ENCODE measurements at places on chromosomes 1 and 21.

GRCh38 chr1:41322101-41322661 lies 39.1 kb upstream of the FOXO6 start:
- DNase-seq: no peak

DNA sequence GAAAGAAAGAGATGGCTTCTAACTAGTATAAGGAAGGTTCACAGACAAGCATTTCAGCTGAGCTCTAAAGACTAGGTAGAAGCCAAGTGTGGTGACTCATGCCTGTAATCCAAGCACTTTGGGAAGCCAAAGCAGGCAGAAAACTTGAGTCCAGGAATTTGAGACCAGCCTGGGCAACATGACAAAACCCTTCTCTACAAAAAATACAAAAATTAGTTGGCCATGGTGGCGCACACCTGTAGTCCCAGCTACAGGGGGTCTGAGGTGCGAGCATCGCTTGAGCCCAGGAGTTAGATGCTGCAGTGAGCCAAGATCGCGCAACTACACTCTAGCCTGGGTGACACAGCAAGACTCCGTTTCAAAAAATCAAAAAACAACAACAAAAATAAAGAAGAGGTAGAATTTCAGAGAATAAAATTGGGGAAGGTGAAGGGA lies 27.8 kb downstream of the FBXO42 start:
- DNase-seq: no peak

DNA sequence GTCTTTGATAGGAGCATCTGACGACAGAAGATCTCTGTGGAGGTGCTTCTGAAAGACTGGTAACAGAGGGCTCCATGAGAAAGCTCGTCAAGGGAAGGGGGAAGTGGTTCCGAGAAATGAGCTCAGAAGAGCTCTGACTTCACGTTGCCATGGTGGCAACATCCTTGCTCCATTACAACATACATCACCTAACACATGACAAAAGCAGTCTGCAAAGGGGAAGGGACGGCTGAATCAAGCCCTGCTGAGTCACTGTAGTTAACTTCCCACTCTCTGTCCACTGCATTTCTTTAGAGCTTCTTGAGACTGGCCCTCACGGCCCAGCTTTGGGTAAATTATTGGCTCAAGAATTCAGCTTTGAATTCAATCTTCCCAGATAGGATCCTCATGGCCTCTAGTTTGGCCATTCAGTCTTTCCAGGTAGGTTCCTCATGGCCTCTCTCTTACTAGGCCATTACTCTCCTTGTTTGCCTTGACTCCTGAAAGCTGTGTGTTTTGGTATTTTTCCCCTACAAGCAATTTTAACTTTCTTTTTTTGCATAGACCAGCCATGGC lies 88.0 kb upstream of the ZNF648 start:
- DNase-seq: no peak

DNA sequence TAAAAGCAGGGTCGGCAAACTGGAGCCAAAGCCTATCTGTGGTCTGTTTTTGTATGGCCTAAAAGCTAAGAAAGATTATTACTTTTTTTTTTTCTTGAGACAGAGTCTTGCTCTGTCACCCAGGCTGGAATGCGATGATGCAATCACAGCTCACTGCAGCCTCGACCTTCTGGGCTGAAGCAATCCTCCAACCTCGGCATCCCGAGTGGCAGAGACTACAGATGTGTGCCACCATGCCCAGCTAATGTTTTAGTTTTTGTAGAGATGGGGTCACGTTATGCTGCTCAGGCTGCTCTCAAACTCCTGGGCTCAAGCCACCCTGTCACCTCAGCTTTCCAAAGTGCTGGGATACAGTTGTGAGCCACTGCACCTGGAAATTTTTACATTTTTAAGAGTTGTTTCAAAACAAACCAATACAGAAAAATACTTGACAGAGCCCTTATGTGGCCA lies 6.5 kb upstream of the GLRX2 start:
- DNase-seq: no peak

GRCh38 chr1:91768786-91769725 lies 116.9 kb downstream of the TGFBR3 start:
- no peak for DNase-seq

DNA sequence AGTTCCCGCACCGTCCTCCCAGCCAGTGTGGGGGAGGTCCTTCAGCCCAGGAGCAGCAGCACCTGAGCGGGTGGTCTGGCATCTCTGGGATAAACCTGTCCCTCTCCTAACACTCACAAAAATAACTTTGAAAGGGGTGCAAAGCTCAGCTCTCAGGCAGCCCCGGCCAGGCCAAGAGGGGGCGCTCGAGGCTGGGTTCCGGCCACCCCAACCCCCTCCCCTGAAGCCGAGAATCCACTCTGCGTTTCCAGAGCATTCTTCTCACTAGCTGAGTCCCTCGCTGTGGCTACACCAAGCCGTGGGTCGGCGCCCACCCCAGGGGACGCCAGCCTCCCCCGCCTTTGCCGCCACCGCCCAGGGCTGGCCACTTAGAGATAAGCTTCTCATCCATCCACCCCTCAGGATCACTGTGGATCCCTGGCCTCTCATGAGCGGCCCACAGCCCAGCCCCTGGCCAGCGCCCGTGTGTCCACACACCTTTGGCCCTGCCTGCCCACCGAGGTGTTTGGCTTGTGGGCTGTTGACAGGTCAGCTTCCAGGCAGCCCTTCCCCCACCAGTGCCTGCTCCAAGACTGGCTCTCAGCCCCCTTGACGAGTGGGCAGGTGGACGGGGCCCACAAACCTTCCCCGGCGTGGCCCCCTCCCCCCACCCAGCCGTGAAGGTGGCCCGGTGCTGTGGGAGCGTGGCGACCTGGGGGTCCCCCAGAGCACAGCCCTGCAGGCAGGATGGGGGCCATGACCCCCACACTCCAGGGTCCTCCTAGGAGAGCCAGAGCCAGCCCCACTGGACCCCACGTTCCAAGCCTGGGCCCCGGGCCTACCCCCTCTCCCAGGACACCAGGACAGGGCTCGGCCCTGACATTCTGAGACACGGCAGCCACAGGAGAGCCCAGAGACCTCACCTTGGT lies 1.9 kb downstream of the FTCD start:
- DNase-seq: no peak

DNA sequence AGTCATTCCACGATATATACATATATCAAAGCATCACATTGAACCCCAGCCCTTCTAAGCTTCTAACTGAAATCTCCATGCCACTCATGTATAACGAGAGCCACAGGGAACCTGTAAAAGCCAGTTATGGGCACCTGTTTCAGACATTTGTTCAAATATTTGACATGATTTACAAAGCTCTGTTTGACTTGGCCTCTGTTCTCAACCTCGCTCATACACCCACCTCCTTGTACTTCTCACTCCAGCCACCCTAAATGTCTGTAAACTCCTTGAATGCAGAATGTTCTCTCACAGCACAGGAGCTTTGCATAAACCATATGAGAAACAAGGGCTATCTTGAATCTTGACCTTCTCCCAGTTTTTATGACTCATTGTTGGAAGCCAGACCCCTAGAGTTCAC lies 36.9 kb upstream of the CD2 start:
- no peak for DNase-seq

GRCh38 chr1:167764458-167765330 lies 42.9 kb downstream of the MPZL1 start:
- no peak for DNase-seq

DNA sequence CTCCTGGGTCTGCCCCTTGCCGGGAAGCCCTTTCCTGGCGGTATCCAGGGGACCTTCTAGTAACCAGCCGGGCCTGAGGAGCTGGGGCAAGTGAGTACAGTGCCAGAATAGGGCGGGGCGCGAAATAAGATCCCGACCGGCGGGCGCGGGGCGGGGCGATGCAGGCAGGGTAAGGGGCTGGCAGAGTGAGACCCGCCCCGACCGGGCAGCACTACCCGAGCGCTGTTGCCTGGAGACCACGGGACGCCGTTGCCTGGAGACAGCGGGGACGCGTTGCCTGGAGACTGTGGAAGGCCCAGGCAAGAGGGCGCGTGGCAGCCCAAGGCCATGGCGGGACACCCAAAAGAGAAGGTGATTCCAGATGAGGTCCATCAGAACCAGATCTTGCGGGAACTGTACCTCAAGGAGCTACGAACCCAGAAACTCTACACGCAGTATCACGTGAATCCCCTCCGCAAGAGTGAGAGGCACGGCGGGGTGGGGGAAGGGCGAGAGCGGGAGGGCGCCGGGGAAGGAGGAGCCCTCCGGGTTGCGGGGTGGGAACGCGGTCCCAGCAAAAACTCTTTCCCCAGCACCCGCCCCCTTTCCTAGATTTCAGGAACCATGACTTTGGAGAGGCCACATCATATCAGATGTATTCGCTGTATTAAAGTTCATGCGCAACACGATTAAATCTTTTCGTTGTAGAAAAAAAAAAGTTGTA lies 24.3 kb downstream of the EBNA1BP2 start:
- DNase-seq: no peak

- DNase-seq: no peak
These were observed 17.0 kb upstream of the SLC5A9 start for GRCh38 chr1:48205522-48205921.

DNA sequence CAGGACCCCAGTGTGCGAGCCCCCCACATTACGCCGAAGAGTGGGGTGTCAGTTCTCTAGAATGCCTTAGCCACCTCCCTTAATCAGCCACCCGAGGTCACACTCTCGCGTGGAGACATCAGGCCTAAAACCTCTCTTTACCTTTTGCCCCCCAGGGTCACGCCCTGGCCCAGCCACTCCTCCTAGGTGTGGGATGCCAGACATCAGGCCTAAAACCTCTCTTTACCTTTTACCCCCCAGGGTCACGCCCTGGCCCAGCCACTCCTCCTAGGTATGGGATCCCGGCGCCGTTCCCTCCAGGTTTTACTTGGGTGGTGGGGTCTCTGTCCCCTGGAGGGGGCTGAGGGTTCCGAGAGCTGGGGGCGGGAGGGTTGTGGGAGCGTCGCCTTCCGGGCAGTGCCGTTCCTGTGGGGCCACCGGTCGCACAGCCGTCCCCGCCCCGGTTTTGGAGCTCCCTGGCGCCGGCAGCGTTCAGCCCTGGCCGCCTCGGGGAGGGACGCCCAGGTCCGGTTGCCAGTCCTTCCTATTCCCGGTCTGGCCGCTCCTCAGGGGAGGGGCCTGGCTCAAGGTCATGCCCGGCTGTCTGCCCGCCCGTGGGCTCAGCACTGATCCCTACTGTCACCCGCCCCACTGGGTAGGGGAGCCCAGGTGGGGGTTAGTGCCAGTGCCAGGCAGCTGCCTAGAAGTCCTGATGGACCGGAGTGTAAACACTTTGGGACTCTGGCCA lies 882 bp downstream of the VPS13D start:
- DNase-seq: no peak

- DNase-seq: no peak
These were observed 1.3 kb downstream of the TGFBR3 start for GRCh38 chr1:91884459-91885212.

- no peak for DNase-seq
These were observed 7.9 kb downstream of the ITSN1 start for GRCh38 chr21:33650230-33650629.

DNA sequence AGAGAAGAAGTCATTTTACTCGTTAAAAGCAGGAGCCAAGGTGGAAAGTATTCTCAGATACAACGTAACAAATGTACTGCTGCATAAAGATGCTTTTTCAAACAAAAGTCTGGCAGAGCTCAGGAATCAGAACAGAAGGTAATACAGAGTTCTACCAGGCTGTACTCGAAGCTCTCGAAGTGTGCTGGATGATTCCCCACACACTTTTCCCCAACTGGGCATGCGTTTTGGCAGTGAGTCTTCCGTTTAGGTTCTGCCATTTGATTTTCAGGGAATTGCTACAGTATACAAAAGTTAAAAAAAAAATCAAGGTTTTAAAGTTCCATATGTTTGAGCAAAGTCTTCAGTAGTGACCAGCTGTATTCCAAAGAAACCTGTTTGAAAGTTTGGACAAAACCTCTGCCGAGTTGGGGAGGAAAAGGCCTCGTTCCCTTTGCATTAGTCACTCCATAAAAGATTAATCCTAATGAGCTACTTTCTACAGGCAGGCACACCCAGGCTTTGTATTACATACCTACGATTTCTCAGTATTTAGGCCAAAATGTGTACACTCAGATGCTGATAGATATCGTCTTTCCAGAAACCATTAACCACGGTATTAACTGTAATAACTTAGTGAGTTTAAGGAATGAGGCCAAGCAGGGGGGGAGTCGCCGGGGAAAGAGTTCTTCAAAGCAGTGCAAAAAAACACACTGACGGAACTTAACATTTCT lies 477.1 kb downstream of the LMO4 start:
- no peak for DNase-seq

GRCh38 chr1:213530611-213531320 lies 457.0 kb upstream of the PROX1 start:
- DNase-seq: no peak

DNA sequence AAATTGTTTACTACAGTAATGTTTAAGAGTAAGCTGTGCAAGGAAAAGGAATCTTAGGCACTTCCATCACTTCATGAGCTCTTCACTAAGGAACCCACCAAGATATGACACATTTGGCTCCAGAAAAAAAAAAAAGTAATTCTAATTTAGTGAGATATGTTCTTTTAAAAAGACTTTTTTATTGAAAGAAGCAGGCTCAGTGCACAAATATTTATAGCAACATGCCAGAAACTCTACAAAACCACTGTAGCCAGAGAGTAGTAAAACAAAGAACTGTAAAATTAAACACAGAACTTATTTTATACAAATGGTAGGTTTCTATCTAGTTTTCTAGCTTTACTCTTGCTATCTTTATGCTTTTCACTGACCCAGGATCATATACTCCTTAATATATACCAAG lies 434.6 kb upstream of the ADGRL2 start:
- no peak for DNase-seq

DNA sequence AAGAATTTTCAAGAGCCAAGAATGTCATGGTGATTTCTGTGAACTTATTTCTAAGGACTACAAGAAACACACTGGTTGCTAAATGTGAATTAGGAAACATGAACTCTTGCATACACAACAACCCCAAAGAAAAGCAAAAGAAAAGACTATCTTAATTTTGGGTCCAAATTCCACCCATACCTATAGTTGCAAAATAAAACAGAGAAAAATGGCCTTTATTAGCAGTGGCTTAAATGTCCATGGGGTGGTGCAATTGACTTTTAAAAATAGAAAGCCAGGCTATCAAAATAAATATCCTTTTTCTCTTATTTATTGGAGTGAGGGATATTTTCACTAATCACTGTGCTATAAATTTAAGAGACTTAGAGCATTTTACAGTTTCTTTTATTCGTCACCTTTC lies 80.9 kb upstream of the DPYD start:
- DNase-seq: no peak

DNA sequence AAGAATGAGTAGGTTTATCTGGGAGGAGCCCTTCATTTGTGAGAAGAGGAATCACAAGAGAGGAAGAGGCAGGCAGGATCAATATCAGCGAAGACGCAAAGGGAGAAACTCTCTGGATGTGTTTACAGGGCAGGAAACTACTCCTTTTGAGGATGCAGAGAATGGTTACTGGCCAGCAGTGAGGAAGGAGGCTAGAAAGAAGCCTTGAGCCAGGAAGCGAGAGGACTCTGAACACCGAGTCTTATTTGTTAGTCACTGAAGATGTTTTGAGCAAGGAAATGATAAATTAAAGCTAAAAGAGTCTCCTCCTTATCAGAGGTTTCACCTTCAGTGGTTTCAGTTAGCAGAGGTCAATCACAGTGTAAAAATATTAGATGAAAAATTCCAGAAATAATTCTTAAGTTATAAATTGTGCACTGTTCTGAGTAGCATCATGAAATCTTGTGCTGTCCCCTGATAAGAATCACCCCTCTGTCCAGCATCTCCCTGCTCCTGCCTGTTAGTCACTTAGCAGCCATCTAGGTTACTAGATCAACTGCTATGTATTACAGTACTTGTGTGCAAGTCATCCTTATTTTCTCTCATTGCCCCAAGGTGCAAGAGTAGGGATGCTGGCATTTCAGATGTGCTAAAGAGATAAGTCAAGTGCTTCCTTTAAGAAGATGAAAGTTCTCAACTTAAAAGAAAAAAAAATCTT lies 43.5 kb downstream of the WLS start:
- no peak for DNase-seq

- DNase-seq: no peak
These were observed 36.5 kb upstream of the AGBL4 start for GRCh38 chr1:50060279-50060678.

All from cerebellar nuclear complex (tissue), 1 donor.